ENCODE measurements at places on chromosomes 4 and X.
A peak's percentile ranks its signal among the peaks of the same experiment; 100 is the strongest.

- DNase-seq, result no peak
Observed at GRCh38 chr4:139892973-139893736, 227.5 kb downstream of the MGST2 start.

DNA sequence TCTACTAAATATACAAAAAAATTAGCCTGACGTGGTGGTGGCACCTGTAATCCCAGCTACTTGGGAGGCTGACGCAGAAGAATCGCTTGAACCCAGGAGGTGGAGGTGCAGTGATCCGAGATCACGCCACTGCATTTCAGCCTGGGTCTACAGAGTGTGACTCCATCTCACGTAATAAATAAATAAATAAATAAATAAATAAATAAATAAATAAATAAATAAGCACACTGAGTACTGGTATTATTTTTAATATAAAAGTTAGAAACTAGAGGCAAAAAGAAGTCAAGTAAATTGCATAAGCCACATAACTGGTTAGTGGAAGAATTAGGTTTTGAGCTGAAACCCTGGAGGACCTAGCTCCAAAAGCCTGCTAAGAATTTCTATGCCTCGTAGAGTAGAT, 1262.7 kb upstream of the PABPC4L start:
- DNase-seq, result no peak

GRCh38 chr4:8355306-8355705, 85.2 kb downstream of the ACOX3 start:
- DNase-seq, result no peak

DNA sequence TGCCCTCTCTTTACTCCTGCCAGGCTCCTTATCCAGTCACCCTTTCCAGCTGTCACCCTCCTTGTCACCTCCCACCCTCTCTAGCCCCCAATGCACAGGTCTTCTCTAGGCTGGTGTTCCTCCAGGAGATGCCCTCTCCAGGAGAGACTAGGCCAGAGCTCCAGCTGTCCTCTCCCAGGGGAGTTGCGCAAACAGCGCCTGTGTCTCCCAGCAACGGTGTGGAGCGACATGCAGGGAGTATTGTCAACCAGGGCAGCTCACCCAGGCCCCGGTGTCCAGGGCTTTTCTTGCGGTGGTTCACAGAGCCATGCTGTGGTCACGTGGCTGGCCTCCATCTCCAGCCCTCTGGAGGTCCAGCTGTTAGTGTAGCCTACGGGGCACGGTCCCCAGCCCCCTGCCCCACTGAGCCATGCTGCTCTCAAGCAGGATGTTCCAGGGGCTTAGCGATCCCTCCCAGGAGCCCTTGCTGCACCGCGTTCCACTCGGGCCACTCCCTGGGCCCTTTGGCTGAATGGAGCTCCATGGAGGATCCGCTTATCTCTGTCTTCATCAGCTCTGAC, 34.8 kb downstream of the CCNQ start:
- DNase-seq, result peak; percentile 65

DNA sequence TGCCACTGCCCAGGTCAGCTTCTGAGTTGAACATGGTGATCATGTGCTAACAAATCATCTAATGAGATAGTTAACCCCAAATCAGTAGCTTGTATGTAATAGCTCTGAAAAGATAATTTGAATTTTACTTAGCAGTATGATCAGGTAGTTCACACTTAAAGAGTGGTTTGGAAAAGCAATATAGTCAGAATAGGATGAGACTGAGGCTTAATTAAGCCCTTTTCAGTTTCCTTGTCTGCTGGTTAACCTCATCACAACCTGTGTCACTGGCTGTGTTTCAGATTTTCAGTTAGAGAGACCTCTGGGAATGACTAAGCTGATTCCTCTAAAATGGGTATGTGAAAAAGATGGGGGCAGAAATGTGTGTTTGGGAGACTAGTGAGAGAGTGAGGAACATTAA, 38.1 kb downstream of the GPR174 start:
- no peak for DNase-seq

DNA sequence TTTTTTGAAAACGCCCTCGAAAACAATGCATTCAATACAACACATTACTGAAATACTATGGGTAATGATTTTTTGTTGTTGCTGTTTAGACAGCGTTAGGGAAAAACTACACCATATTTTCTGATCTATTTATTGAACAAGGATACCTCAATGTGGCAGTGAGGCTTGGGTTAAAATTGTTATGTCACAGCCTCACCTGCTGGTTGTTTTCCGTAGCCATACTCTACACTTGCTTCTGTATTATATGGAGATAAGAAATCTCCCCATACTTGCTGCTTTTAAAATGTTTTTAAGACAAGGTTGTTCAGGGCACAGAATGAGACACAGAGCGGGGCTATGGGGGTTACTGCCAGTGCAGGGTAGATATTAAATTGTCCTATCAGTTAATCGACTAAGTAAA, 221.6 kb upstream of the FTHL17 start:
- no peak for DNase-seq

- no peak for DNase-seq
Observed at GRCh38 chr4:40511036-40511614, 118.5 kb downstream of the RBM47 start.

DNA sequence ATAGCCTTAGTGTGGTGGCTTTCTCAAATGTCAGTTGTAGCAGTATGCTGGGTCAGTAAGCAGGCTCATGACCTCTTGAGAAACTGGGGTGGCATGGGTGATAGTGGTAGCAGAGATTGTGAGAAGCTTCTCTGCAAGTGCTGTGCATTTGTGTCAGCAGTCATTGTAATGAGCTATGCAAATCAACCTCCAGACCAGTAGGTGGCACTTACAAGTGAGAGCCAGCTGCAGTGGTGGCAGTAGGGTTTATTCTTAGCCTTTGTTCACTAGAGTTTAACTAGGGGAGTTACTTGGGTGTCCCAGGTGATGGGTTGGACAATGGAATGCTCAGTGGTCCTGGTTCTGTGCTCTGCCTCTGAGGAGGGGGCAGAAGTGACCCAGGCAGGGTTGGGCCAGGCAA, 818.7 kb downstream of the PCDH7 start:
- no peak for DNase-seq

GRCh38 chrX:155334486-155335336, at the start of gene CLIC2:
CLIC2 (minus strand) TSS chrX:155334614; CDS start chrX:155334427, 187 bp downstream.
- no peak for DNase-seq

GRCh38 chr4:69881173-69881773, 21.3 kb upstream of the SULT1E1 start:
- DNase-seq, result peak; percentile 62

DNA sequence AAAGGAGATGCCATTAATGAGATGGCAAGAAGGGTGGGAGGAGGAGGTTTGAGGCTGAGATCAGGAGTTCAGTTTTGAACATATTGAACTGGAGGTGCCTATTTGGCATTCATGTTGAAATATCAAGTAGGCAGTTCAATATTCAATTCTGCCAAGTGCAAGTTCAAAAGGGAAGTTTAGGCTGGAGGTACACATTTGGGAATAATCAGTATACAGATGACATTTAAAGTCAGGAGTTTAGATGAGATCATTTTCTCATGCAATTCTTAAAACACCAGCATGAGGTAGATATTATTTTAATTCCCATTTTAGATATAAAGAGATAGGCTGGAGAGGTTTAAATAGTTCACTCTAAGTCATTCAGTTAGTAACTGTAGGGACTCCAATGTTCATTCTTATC, 26.1 kb downstream of the COQ2 start:
- DNase-seq, result no peak

DNA sequence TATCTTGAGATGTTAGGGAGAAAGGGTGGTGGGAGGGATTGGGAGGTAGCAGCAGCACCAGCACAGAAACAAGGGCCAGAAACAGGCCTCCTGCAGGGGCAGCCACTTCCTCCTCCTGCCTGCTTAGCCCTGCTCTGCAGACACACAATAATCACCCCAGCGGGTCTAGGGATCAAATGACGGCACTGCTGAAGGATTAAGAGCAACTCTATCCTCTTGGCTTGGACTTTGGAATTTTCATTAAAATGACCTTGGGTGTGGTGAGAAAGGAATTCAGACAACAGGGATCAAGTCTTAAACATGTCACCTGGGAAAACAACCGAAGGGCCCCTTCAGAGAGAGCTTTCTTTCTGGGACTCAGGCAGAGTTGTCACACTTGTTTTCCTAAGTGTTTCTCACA, 353.4 kb downstream of the SPRY1 start:
- peak; percentile 15 for DNase-seq

DNA sequence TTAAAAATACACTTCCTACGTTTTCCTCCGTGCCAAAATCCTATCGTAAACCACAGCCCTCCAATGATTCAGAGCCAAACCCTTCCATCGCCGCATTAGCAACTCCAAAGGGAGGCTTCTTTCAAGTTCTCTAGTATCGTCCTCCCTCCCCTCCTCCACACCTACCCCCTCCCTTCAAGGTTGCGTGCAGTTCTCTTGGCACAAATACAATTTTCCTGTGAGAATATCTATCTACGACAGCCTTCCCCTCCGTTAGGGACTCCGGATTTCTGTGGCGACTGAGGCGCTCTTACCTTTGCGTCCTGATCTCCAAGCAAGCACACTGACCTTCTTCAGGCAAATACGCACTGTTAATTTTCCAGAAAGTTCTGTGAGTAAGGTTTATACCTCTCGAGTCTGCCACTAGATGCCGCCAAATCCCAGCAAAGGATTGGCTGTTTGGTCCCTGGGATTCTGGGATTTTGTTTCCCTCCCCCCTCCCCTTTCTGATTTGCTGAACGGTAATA, 1.2 kb upstream of the MORF4L2 start:
- DNase-seq, result peak; percentile 78

GRCh38 chr4:65805936-65806335, 135.6 kb upstream of the EPHA5 start:
- DNase-seq, result no peak

- DNase-seq, result no peak
Observed at GRCh38 chrX:118655561-118656246, 71.7 kb upstream of the IL13RA1 start.

- no peak for DNase-seq
Observed at GRCh38 chr4:141789716-141790115, 153.3 kb downstream of the IL15 start.

DNA sequence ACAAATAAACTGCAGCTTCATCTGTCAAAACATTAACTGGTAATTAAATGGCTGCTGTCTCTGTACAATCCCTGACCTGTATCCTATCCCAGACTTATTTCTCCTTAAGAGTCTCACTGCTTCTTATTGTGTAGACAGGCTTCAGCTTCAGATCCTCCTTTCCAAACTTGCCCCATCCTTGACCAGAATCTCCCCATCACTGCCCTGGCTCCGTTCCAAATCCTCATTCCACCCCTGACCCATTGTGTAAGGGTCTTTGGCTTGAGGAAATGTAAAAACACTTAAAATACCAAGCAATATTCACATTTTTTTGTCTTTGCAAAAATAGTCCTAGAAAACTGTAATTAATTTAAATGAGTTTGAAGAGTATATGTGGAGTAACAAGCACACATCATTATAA, 152.6 kb upstream of the VEGFC start:
- DNase-seq, result no peak

DNA sequence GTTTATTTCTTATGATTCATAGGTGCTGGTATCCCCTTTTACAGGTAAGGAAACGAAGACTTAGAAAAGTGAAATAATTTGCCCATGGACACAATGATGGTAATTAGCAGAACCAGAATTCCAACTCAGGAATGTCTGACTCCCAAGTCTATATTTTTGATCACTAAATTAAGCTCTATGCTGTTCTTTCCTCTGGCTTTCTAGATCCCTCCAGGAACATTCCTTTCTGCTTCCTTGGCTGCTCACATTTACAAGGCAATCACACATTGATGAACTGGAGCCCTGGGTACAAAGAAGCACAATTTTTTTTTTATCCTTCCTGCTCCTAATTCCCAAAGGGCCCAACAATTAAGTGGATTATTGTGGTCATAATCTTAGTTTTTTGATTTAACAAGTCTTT, 7.0 kb upstream of the CDKN2AIP start:
- DNase-seq, result no peak

GRCh38 chr4:53421791-53422190, 44.4 kb downstream of the FIP1L1 start:
- no peak for DNase-seq

DNA sequence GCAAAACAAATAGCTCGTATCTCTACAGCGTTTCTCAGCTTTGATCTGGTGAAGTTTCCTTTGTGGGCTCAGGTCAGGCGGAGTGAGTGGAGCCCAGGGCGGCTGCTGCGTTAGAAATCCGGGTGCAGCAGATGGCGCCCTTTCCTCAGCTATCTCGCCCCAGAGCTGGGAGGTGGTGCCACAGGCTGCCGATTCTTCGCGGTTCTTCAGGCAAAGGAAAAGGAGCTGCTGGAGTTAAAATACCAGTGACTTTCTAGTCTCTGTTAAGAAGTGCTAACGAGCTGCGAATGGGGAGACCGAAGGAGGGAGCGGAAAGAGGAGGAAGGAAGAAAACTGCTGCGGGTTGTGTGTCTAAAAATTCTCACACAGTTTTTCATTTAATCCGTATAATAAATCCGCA, 114.6 kb downstream of the CPE start:
- DNase-seq, result no peak
